ENCODE measurements at places on chromosomes 5 and 9.

DNA sequence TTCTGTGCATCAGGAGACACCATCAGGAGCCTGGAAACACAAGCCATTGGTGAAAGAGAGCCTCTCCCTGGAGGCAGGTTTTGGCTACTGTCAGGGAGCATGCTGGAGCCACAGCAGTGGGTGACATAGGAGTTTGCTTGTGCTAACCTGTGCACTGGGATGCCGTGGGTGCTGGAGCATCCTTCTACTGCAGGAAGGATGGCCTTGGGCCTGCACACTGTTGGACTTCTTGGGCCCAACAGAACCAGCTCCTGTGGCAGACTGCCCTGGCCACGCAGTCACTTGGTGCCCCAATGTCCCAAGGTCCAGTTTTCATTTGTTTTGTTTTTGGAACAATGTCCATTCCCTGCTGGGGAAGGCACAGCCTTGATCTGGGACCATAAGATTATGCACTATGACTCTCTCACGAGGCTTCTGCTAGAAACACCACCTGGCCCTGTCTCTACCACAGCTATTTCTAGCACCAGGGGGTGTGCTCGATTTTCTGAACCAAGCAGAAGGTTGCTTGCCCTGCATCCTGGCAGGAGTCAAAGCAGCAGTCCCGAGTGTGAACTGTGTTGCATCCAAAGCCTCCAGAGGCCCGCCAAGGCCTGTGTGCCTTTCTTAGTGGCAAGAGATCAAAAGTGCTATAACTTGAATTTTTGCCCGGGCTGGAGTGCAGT, 5.5 kb upstream of the LTC4S start:
- DNase-seq = no peak

GRCh38 chr9:111411266-111411665, 72.9 kb downstream of the ECPAS start:
- no peak for DNase-seq

- no peak for DNase-seq
These were observed 1.3 kb upstream of the LHX2 start for GRCh38 chr9:124010303-124010664.

DNA sequence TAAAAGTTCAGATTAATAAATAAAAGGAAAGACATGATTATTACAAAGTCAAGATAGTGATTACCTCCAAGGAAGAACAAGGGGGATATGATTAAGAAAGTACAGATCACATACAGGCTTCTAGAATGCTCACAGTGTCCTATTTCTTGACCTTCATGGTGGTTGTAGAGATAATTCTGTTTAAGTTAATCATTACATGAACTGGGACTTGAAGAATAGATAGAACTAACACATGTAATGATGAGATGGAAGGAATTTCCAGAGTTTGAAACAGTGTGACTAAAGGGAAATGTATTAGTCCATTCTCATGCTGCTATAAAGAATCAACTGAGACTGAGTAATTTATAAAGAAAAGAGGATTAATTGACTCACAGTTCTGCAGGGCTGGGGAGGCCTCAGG, 72.7 kb downstream of the LURAP1L start:
- DNase-seq = no peak

DNA sequence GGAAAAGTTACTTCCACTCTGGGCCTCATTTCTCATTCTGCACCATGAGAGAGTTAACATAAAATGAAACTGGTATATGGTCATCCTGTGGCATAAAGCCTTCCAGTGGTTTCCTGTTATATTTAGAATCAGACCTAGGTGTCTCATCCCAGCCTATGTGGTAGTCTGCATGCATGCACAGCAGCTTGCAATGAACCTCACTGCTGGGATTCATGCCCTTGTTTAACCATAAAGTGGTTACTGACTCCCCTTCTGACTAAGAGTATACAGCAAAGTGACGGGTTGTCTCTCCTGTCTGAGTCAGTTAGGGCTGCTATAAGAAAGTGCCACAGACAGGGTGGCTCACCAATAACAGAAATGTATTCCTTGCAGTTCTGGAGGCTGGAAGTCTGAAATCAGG, 14.7 kb upstream of the TDRD7 start:
- no peak for DNase-seq
